ENCODE measurements at places on chromosomes 1 and 21.

DNA sequence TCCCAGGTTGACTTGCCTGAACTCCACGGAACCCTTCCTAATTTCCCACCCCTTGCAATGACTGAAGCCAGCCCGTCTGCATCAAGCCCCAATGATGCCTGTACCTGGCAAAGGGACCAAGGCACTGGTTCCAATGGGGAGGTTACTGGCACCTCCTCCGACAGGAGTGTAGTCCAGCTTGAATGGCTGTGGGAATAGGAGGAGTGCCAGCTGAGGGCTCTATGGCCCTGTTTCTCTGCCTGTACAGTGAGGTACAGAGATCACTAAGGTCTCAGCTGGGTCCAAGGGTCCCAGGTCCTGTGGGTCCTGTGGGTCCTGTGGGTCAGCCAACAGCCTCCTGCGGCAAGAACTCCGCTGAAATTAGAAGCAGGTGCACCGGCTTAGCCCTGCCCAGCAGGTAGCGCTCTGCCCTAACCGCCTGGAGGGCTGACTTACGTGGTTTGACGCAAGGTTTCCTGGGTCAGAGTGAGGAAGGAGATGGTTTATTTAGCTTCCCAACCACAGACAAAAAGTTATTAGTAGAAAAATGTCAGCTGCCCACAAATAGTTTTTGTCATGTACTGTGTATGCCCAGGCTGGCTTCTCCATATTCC lies 9.9 kb upstream of the SPRR4 start:
- no peak for DNase-seq

DNA sequence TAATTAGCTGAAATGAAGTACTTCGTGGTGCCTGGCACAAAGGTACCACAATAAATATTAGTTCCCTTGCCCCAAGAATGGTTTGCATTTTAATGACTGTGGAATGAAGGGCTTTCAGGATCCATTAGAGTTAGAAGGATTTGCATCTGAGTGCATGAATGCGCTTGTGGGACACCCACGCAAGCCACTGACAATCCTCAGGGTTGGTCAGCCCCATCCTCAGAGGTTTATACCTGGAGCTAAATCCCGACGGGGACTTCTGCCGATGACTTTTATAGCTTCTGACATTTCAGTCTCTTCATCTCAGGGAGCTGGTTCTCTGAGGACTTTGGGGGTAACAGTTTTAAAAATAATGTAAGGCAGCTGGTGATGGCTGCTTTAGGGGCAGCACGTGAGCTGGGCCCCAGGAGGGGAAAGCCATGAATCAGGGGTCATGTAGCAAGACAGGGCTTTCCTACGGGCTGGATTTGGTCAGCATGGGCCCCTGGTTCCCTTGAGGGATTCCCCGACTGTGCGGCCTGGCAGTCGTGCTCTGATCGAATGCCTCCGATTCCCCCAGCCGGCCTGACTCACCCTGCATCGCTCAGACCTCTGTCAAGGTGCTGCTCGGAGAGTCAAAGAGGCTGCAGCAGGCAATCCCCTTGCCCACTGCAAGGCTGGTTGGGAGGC lies 20.8 kb upstream of the IL10 start:
- no peak for DNase-seq

DNA sequence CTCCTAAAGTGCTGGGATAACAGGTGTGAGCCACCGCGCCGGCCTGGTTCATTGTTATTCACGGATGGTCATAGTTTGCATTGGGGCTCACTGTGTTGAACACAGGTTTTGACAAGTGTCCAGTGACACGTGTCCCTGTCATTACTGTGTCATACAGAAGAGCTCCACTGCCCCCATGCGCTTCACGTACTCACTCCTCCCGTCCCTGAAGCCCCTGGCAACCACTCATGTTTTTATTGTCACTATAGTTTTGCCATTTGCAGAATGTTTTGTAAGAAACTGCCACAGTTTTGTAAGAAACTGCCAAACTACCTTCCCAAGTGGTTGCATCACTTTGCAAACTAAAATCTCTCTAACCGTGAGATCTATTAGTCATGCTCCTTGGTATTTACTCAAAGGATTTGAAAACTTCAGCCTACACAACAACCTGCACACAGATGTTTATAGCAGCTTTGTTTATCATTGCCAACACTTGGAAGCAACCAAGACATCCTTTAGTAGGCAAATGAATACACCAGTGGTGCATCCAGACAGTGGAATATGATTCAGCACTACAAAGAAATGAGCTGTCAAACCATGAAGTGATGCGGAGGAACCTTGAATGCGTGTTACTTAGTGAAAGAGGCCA lies 163.2 kb upstream of the COL6A1 start:
- no peak for DNase-seq

DNA sequence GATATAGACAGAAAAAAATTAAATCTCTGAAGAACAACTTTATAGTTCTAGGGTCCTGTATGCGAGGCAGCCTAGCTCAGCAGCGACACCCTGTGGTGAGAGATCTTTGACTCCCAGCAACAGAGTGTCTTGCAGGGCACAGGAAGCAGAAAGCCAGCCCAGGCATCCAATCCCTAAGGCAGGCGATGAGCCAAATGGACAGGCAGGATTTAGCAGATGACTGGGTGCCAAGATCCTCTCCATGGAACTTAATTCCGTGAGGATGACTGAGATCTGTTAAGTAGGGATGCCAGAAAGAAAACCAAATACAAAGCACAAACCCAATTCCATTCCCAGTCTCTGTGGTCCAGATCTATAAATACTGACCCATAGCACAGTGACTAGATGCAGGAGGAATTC lies 38.8 kb downstream of the HLCS start:
- DNase-seq: peak; percentile 48

- DNase-seq: no peak
Observed at GRCh38 chr1:19454265-19455146, 30.8 kb downstream of the CAPZB start.

GRCh38 chr1:119595606-119596005 lies 52.5 kb downstream of the ZNF697 start:
- no peak for DNase-seq
